ENCODE measurements at places on chromosomes 5 and 9.

DNA sequence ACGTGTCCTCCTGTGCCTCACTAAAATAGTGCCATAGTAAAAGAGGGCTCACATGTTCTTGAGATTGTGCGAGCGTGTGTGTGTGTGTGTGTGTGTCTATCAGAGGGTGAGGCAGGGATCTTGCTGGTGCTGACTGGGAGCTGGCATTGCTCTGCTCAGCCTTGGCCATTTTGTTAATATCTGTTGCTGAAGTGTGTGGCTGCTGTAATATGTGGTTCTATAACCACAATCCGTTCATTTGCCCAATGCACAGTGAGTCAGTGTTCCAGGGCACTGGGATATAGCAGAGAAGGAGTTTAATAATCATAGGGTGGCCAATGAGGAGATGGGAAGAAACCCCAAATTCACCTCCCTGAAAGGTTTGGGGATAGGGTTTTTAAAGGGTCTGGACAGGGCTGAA lies 61.3 kb downstream of the RASGRF2 start:
- no peaks in the 10 kb centered on the region for H3K36me3 ChIP-seq
- no peak overlapping the region for H3K4me3 ChIP-seq
- no peak overlapping the region for H3K27ac ChIP-seq
- peaks cover 87% of the 10 kb centered on the region for H3K4me1 ChIP-seq
- H3K27me3 ChIP-seq: no peaks in the 10 kb centered on the region

DNA sequence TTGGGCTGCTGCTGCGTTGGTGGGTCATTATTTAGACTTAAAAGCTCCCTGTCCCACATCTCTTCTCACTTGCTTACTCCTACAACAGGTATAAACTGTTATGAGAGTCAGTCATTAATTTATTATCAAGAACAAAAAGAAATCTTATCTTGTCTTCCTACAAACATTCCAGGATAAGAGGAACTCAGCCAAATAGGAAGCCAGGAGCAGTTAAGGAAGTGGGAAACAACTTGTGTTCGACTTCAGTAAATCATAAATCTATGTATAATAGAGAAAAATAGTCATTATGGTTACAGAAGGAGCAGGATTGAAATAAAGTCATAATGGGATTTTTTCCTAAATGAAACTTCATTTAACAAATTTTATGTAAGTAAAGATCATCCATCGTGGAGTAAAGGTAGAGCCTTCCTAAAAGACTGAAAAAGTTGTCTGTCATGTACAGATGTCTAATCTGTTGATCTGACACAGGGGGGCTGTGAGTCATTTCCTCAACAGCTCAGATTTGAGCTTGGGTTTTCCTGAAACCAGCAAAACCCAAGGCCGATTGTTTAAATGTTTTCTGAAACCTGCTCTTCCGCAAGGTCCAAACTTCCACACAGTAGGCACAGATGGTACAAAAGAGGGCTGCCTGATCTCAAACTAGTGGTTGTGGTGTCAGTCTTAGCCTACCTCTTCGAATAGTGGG lies 25.3 kb upstream of the LRRTM2 start:
- no peak overlapping the region for H3K4me3 ChIP-seq
- H3K4me1 ChIP-seq: peaks cover 44% of the 10 kb centered on the region
- peaks cover 44% of the 10 kb centered on the region for H3K36me3 ChIP-seq
- peaks cover 7% of the 10 kb centered on the region for H3K27me3 ChIP-seq
- DNase-seq: peak; percentile 6

GRCh38 chr9:95766906-95767305 lies 108.6 kb upstream of the ERCC6L2 start:
- no peak overlapping the region for H3K27ac ChIP-seq
- peaks cover 7% of the 10 kb centered on the region for H3K4me1 ChIP-seq
- H3K27me3 ChIP-seq: peaks cover 5% of the 10 kb centered on the region
- DNase-seq: no peak

DNA sequence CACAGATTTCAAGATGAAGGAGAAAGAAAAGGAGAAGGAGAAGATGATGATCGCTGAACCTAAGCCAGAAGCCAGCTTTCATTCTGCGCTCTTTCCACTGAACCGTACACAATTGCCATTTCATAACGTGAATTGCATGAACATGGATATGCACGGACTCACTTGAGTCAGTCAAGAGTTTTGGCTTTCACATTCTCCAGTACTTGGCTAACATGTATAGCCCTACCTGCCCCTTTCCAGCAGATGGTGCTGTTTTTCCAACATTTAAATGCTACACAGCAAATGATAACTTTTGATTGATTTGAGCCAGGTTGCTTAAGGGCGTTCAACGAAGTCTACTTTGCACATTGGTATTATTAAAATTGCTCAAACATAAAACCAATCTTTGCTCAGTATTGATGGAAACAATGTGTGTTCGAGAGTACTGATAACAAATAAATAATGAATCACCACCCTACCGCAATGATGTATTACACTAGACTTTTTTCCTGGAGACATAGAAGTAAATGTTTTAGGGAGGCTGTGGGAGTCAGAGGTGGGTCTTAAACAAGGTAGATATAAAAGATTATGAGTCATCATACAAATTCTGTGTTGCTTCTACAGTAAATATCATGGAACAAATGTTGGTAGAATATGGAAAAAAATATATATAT lies 196.4 kb downstream of the TRPM3 start:
- DNase-seq: no peak
- no peak overlapping the region for H3K27ac ChIP-seq

DNA sequence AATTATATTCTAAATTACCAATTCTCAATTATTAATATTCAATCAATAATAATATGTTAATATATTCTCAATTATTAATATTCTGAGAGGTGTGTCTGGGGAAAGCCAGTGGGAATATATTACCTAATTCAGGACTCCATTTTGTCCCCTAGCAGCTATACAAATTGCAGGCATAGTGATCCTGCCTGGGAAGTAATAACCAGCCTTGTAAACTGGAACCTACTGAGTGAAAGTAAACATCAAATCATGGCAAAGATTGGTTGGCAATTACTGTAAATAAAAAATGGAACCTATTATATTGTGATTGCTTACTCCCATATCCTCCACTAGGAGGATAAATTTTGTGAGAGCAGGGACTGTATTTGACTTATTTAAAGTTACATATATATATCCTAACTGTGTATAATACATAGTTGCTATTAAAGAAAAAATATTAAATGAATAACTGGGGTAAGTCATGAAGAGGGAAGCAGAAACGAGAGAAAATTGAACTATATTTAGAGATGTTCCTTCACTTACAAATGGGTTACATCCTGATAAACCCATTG lies 150.5 kb upstream of the ELL2 start:
- H3K4me3 ChIP-seq: no peak overlapping the region
- H3K27ac ChIP-seq: no peak overlapping the region
- no peaks in the 10 kb centered on the region for H3K36me3 ChIP-seq
- DNase-seq: no peak

DNA sequence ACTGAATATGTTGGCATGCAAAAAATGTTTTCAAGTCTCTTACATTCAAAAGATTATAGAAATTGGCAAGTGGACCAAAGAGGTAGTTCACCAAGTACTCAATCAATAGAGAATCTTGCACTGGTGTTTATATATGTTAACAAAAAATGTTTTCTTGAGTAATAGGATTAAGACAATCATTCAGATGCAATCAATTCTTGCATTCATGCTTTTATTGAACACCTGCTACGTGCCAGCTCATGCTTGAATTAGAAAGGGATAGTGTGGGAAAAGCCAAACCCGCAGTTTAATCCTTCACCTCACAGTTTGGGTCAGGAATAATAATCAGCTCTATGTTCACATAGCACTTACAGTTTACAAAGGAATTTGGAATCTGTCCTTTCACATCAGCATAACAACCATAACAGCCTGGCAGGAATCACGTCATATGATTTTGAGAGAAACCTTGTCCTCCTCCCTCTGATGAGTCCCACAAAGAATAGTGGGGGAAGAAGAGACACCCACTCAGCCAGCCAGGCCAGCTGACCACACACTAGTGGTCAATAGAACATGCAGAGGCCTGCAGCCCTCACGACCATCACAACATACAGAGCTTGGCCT lies 36.8 kb upstream of the FRRS1L start:
- H3K4me1 ChIP-seq: no peaks in the 10 kb centered on the region
- DNase-seq: no peak
- H3K36me3 ChIP-seq: no peaks in the 10 kb centered on the region
- no peak overlapping the region for H3K4me3 ChIP-seq
- H3K27me3 ChIP-seq: peaks cover 6% of the 10 kb centered on the region
- no peak overlapping the region for H3K27ac ChIP-seq

DNA sequence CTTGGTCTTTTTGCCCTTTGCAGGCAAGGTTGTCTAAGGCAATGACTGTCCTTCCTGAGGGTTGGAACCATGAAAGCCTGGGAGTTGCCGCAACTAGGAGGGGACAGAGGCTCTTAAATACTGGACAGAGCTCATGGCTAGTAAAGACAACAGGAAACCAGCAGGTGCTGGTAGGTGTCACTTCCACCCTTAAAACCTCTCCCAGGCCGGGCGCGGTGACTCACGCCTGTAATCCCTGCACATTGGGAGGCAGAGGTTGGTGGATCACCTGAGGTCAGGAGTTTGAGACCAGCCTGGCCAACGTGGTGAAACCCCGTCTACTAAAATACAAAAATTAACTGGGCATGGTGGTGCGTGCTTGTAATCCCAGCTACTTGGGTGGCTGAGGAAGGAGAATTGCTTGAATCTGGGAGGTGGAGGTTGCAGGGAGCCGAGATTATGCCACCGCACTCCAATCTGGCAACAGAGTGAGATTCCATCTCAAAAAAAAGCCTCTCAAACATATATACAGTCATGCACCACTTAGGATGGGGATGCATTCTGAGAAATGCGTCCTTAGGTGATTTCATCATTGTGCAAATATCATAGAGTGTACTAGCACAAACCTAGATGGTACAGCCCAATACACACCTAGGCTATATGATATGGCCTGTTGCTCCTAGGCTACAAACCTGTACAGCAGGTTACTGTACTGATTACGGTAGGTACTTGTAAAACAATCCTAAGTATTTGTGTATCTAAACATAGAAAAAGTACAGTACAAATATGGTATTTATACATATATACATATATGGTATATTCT lies 102.7 kb downstream of the HSPA4 start:
- no peaks in the 10 kb centered on the region for H3K36me3 ChIP-seq
- no peak overlapping the region for H3K27ac ChIP-seq

GRCh38 chr5:148311484-148311883 lies 739 bp upstream of the SPINK7 start:
- peaks cover 6% of the 10 kb centered on the region for H3K27me3 ChIP-seq
- H3K36me3 ChIP-seq: no peaks in the 10 kb centered on the region
- no peaks in the 10 kb centered on the region for H3K4me1 ChIP-seq
- no peak for DNase-seq
- H3K27ac ChIP-seq: no peak overlapping the region
- H3K4me3 ChIP-seq: no peak overlapping the region

DNA sequence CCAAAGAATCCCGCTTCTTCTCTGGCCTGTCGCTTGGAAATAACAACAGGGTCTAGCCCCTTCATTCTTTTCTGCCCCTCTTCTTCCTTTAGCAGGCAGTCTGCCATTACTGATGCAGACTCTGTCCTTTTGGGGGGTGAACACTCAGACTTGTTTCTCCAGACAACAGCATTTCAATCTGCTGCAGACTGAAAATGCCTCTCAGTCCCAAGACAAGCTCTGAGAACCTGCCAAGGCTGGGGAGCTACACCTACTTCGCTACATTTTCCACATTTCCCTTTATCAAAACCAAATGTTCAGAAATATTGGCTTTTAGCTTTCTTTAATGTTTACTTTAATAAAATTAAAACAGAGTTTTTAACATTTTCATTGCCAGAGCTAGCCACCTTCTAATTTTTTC lies 152.4 kb downstream of the MPDZ start:
- no peaks in the 10 kb centered on the region for H3K4me1 ChIP-seq
- no peak overlapping the region for H3K27ac ChIP-seq

DNA sequence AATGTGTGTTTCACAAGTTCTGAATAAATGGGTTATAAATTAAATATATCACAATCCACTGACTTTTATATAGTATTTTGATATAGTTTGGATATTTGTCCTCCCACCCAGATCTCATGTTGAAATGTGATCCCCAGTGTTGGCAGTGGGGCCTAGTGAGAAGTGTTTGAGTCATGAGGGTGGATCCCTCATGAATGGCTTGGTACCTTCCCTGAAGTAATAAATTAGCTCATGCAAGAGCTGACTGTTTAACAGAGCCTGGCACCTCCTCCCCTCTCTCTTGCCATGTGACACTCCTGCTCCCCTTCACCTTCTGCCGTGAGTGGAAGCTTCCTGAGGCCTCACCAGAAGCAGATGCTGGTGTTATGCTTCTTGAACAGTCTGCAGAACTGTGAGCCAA lies 127.9 kb upstream of the PALM2AKAP2 start:
- no peak for DNase-seq
- H3K4me1 ChIP-seq: no peaks in the 10 kb centered on the region
- H3K4me3 ChIP-seq: no peak overlapping the region
- H3K27ac ChIP-seq: no peak overlapping the region
- H3K27me3 ChIP-seq: no peaks in the 10 kb centered on the region

DNA sequence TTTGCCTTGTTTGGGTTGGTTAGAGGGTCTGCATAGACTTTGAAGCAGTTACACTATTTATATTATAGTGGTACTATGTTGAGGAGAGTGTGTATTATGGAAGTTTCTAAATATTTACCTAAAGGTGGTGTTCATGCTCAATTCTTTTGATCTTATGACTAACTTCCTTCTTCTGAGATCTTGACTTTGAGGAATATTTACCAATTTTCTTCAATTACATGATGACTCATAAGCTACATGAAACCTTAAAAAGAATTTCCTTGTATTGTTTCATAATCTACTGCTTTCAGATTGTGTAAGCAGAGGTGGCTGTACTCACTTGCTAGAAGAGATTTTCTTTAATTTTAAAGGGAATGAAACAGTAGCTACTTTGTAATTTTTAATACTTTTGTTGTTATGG lies 276.1 kb downstream of the TAF11L14 start:
- no peak for DNase-seq
- no peaks in the 10 kb centered on the region for H3K4me1 ChIP-seq
- H3K4me3 ChIP-seq: no peak overlapping the region
- no peaks in the 10 kb centered on the region for H3K36me3 ChIP-seq
- H3K27ac ChIP-seq: no peak overlapping the region

DNA sequence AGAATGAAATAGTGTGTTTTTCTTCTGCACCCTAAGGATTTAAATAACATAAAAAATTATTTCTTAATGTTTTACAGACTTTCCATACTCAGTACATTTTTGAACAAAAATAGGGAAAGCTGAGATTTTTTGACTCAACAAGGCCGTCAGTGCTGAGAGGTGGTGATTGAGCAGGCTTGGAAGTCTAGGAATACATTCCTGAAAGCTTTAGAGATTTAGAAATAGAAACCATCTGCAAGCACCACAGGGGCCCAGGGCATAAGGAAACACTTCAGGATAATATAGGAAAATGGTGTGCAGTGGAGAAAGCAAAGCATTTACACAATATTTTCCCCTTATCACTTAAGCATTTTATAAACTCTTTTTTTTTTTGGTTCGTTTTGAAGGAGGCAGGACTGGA lies 5.2 kb downstream of the BASP1 start:
- no peak overlapping the region for H3K4me3 ChIP-seq
- H3K27ac ChIP-seq: no peak overlapping the region
- H3K4me1 ChIP-seq: peaks cover 9% of the 10 kb centered on the region
- no peak for DNase-seq
- peaks cover 22% of the 10 kb centered on the region for H3K27me3 ChIP-seq
- H3K36me3 ChIP-seq: peaks cover 2% of the 10 kb centered on the region

GRCh38 chr9:75939536-75940111 lies 49.2 kb downstream of the PCSK5 start:
- H3K27me3 ChIP-seq: no peaks in the 10 kb centered on the region
- no peak overlapping the region for H3K4me3 ChIP-seq
- DNase-seq: no peak
- H3K36me3 ChIP-seq: peaks cover 2% of the 10 kb centered on the region
